ENCODE measurements at places on chromosomes 1 and 21.

GRCh38 chr1:161172349-161172748 is 5.0 kb downstream of the B4GALT3 start:
- no peak for DNase-seq

GRCh38 chr1:93680420-93681100 is 1.1 kb downstream of the BCAR3 start:
- DNase-seq: peak; percentile 88

- DNase-seq: no peak
Observed at GRCh38 chr21:43782431-43783097, 6.5 kb upstream of the CSTB start.

DNA sequence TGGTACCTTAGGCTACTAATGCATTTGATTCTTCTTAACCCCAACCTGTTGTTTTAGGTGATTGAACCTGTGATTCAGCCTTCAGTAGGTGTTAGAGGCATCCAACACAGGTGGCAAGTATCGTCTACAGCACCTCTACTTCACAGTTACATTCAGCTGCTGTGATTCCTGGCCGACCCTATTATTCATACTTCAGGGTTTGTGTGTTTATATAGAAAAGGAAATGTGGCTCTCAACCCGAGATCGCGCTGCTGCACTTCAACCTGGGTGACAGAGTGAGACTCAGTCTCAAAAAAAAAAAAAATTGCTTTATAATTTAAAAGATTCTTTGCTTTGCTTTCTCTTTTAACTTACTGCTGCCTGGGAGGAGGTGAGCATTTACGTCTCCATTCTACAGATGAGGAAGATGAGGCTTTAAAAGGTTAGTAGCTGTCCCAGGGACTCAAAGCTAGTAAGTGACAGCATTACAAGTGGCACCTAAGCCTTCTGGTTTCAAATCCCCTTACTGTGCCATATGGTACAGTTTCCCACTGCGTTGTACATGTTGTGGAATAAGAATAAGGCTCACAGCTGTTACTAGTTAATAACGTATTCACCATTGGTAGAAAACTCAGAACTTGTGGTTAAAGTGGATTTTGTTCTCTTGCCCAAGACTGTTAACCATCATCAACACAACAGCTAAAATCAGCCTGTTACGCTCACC is 9.9 kb upstream of the GPR25 start:
- no peak for DNase-seq

DNA sequence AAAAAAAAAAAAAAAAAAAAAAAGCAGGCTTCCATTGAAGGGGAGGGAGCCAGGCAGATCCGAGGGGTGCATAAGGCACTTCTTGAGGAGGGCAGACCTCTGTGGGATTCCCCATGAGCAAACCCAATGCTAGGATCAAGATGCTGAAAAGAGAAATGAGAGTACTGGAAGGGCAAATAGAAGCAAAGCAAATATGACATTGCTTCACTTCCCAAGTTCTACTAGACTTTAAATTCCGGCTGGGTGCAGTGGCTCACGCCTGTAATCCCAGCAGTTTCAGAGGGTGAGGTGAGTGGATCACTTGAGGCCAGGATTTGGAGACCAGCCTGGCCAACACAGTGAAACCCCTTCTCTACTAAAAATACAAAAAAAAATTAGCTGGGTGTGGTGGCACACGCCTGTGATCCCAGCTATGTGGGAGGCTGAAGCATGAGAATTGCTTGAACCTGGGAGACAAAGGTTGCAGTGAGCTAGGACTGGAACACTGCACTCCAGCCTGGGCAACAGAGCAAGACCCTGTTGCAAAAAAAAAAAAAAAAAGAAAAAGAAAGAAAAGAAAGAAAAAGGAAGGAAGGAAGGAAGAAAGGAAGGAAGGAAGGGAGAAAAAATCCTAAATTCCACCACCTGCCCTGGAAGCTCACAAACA is 23.1 kb upstream of the PALMD start:
- no peak for DNase-seq

- DNase-seq: no peak
Observed at GRCh38 chr21:43937891-43938309, 72.9 kb downstream of the AGPAT3 start.

GRCh38 chr1:78854556-78854955 is 152.0 kb downstream of the ADGRL4 start:
- no peak for DNase-seq

GRCh38 chr1:241444836-241445235 is 74.7 kb downstream of the FH start:
- DNase-seq: no peak

DNA sequence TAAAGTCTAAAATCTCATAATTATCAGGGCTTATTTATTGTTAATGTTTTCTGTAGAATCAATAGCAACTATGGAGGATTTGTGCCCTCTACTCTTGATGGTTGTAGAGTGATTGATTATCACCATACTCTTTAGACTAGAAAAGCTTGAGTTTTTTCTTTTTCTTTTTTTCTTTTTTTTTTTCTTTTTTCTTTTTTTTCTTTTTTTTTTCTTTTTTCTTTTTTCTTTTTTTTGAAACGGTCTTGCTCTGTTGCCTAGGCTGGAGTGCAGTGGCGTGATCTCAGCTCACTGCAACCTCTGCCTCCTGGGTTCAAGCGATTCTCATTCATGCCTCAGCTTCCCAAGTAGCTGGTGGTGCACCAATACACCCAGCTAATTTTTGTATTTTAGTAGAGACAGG is 29.7 kb downstream of the TOR1AIP1 start:
- DNase-seq: no peak

DNA sequence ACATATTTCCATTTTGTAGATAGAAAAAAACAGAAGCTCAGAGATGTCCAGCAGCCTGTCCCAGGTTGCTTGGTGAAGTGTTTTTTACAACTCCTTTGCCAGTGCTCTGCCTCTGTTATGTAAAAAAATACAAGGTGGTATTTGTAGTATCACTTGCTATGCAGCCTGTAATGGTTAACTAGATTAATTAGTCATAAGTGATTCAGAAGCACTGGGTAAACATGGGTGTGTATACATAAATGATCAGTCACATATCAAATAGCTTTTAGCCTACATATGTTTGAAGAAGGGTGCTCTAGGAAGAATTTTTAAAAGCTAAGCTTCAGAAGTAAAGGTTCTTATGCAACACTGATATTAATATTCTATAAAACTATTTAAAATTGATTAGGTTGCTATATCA is 70.0 kb upstream of the MAGI3 start:
- no peak for DNase-seq

GRCh38 chr1:8903410-8903809 is 24.9 kb upstream of the ENO1 start:
- DNase-seq: no peak

- DNase-seq: no peak
Observed at GRCh38 chr1:50189369-50189768, 80.6 kb downstream of the ELAVL4 start.

- peak; percentile 63 for DNase-seq
Observed at GRCh38 chr1:170414989-170415709, 116.8 kb upstream of the GORAB start.

DNA sequence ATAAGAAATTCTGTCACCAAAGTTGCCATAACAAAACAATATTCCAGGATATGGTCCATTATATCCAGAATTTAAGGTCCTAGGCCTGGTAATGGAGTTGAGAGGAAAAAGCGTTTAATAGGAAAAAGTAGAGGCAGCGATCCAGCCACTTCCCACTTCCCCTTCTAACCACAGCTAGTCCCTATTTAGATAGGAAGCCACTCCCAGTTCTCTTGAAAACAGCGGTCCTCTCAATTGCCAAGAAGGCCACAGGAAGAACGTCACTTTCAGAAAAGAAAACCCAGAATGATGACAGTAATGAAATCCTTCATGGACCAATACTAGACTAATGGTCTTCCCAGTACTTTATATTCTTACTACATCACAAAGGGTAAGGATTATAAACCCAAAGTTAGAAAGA is 38.6 kb downstream of the ABL2 start:
- DNase-seq: peak; percentile 9

DNA sequence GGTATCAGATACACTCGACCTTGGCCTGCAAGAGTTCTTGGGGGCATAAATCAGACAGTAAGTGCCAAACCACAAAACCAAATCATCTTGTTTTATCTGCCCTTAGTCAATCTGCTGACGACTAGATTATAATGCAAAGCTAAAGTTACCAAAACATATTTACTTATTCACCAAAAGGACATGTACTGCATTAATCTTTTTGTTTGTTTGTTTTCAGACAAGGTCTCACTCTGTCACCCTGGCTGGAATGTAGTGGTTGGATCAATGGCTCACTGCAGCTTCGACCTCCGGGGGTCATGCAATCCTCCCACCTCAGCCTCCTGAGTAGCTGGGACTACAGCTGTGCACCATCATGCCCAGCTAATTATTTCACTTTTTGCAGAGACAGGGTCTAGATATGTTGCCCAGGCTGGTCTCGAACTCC is 114.7 kb downstream of the APP start:
- DNase-seq: no peak

DNA sequence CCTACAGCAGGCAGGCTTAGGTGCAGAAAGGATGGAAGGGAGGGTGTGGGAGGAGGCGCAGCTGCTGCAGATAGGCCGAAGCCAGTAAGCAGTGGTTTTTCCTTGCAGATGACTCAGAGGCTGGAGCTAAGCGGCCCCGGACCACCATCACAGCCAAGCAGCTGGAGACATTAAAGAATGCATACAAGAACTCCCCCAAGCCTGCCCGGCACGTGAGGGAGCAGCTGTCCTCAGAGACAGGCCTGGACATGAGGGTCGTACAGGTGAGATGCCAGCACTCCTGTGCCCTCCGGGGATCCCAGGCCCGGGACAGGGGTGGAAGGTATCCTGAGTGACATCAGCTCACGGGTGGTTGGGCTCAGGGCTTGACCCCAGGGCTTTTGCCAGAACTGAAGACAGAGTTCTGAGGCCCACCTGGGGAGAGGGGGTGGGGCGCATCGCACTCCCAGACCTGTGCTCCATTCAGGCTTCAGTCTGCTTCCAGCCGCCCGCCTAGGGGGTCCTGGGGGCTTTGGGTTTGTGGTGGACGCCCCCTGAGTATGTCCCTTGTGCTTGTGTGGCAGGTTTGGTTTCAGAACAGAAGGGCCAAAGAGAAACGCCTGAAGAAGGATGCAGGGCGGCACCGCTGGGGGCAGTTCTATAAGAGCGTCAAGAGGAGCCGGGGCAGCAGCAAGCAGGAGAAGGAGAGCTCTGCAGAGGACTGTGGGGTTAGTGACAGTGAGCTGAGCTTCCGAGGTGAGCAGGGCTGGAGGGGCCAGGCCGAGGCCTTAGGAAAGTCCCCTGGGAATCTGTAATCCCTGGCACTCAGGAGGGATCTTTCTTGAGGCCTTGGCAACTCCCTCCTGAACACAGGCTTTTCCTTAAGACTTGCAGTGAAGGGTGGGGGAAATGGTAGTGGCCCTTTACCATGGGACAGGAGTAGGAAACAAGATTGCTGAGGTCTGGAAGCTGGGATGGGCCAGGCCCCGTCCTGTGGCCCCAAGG is 41.5 kb downstream of the LHX4 start:
- DNase-seq: peak; percentile 68

DNA sequence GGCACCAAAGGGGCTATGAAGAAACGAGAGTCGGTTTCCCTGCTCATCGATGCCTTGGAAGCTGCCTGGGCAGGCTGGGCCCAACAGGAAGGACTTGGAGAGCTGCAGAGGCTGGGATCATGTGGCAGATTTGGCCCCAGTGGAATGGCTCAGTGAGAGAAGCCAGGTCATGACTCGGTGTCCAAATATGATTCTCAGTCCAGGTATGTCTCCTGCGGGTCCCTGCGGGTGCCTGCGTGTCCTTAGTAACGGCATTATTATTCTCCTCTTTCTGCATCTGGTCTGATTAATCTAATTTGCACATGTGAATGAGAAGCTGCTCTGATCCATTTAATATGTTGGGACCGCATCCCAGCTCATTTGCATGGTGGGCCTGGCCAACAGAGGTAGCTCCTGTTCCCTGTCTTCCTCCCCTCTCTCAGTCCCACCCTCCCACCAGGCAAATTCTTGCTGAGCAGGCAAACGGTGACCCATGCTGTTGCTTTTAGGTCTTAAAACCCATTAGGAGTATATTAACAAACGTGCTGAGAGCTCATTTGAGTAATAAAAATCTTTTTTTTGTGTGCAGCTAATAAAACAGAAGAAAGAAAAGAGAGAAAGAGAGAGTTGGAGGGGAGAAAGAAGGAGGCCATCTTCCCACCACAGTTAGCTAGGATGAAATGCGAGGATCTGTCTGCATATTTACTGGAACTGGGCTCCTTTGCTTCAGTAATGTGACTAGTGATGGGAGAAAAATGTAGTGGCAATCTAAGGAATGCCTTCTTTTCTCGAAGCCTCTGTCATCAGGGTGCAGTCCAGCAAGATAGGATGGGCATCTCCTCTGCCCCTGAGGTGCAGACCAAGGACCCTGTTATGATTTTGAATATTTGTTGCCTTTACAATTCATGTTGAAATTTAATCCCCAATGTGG is 133.5 kb downstream of the HMGB4 start:
- no peak for DNase-seq

DNA sequence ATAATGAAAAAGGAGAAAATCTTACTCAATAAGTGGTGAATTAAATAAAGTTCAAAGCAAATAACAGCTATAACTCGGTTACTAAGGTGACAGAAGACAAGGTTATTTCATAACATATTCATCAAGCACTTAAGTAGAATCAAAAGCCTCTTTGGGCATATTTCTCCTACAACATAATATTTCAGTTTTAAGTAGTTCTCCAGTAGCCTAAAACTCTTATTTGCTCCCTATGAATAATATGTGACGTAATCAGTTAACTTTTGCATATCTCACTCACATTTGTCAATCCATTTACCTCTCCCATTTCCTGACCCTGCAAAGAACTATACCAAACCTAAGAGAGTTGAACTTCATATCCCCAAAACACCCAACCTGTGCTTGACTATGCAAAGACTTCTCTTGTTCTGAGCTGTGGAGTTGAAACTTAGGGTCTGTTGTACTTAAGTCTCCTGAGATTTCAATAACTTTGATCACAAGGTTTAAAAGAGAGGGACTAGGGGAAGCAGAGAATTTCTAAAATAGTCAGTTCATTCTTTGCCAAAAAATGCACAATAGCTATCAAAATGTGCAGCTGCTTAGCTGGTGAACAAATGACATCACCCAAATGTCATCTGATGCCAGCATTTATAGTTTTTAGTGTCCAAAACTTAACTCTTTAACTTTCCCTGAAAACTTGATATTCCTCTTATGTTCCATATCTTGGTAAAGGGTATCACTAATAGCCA is 37.2 kb downstream of the TTLL7 start:
- peak; percentile 27 for DNase-seq

Measured in fibroblast of lung (primary cell).